ENCODE measurements at places on chromosomes 4 and X. TPM values are rescaled to one million over a fixed set of nuclear protein-coding genes. Genes with fewer than 3 reads are reported as not detected.

The GRPR gene
- total RNA-seq: 1.0 TPM

The DUSP9 gene
- not detected for total RNA-seq

The BTK gene
- 2.1 TPM for total RNA-seq

The STARD8 gene
- 8.9 TPM for total RNA-seq

The DCAF4L1 gene
- under 0.01 TPM for total RNA-seq

The ITIH6 gene
- total RNA-seq: under 0.01 TPM

The AADAT gene
- total RNA-seq: 2.1 TPM

The ARHGAP6 gene
- total RNA-seq: 8.4 TPM

The GPRIN3 gene
- total RNA-seq: 3.7 TPM

The ZCCHC13 gene
- total RNA-seq: not detected
